T-helper 9 cell (primary cell): ENCODE measurements at places on chromosomes 1 and 21.

GRCh38 chr21:33025489-33026442 is at the start of gene OLIG2:
Gene OLIG2, plus strand, starts transcription at chr21:33025935. Its CDS starts 928 bp downstream, at chr21:33026863.
- no peak for DNase-seq

- no peak for DNase-seq
Observed at GRCh38 chr1:225891229-225891972, 2.5 kb upstream of the LEFTY1 start.

DNA sequence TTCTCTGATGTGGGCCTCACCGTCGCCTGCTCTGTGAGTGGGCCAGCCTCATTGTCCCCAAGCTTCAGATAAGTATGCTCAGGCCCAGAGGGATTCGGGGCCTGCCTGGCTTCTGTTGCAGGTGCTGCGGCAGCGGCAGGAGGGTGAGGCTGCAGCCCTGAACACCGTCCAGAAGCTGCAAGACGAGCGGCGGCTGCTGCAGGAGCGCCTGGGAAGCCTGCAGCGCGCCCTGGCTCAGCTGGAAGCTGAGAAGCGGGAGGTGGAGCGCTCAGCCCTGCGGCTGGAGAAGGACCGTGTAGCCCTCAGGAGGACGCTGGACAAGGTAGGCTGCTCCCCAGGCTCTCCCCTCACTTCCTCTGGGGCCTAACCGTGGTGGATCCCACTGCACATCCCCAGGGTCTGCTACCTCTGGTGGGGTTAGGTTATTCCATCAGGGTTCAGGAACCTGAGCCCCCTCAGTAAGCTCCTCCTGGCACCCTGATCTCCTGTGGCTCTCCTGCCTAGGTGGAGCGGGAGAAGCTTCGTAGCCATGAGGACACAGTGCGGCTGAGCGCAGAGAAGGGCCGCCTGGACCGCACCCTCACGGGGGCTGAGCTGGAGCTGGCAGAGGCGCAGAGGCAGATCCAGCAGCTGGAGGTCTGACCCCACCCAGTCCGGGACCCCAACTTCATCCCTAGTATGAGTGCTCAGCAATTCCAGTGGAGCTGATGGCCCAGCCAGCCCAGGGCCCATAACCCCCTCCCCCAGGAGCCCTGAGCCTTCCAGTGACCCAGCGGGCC is 10.1 kb downstream of the MFAP2 start:
- no peak for DNase-seq

DNA sequence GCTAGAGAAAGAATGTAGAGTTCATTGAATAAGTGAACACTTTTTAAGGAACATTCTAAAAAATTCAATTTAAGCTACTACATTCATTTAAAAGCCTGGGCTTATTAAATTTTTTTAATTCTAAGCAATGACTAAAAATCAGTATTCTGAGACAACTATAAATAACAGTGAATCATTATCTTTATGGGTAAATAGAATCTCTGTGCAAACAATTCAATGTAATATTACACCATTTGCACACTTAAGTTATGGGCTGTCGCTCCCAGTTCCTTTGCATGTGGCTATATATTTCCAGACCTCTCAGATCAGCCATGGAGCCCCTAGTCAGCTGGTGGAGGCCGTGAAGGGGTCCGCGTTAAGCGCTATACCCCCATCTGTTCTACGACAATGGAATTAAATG is 65.1 kb downstream of the KCNK1 start:
- no peak for DNase-seq

- DNase-seq = no peak
Observed at GRCh38 chr1:84773195-84773594, 82.9 kb upstream of the SSX2IP start.

DNA sequence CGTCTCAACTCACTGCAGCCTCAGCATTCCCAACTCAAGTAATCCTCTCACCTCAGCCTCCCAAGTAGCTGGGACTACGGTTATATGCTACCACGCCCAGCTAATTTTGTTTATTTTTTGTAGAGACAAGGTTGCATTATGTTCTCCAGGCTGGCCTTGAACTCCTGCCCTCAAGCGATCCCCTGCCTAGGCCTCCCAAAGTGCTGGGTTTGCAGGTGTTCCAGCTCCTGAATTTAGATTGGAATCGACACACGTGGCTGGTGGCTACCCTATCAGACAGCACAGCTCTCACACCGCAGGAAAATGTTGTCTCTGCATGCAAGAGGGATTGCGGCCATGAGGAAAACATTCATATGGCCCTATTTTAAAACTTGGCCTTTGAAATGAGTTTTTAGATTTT is 76.7 kb upstream of the GALNT2 start:
- no peak for DNase-seq

DNA sequence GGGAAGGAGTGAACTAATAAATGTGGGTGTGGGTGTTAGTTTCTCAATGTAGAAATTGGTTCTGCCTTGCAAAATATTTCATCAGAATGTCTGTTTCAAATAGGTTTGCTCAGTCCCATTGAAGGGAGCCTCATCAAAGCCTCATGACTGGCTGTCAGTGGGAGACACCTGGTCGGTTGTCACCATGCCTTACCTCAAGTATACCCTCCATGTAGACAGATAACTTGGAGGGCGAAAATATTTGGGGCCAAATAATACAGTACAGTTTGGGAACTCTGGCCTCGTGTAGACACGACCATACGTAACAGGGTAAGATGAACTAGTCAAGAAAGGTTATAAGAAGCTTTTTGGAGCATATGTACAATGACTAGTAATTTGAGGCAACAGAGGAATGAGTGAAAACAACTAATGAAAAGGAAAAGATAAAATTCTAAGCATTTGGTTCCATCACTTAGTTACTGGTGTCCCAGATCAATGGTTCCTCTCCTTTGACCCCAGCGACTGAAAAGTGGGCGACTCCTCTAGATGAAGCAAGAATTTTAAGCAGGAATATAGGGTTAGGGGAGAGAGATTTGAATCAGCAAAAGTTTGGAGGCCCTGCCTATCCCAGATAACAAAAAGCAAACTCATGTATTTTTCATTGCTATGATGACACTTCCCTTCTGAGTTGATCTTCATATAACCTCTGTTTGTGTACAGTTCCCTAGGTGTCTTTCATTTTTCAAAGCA is 163.9 kb downstream of the LRRC40 start:
- DNase-seq = no peak

DNA sequence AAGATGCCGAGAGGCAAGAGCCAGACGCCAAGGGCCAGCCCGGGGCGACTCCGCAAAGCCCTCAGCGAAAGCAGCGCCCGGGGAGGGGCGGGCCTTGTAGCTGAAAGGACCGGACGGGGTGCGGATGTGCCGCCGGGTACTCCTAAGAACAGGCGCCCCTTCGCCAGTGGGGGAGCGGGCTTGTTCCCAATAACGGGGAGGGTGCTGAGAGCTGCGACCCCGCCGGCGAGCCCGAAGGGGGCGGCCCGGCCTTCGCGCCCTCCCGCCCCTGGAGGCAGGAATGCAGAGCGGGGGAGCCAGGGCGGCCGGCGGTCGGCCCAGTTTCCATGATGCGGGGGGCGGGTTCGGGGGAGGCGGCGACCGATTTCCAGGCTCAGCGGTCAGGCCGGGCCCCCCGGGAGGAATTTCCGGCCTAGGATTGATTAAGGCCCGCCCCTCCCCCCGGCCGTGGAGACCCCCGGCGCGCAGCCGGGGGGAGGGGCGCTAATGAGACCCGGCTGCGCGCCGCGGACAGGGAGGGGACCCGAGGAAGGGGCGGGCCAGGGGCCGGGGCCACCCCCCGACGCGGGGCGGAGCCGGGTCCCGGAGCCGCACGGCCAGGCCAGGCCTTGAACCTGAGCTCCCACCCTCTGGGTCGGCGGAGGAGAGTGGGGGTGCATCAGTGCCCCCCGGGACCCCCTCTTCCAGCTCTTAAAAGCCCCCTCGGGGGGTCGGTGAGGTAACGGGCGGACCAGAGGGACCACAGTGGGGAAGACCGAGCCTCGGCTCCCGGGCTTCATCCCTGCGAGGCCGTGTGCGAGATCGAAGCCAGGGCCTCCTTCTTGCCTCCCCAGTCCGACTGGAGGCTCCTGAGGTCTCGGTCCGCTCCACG is 898 bp upstream of the TMEM200B start:
- peak; percentile 38 for DNase-seq

DNA sequence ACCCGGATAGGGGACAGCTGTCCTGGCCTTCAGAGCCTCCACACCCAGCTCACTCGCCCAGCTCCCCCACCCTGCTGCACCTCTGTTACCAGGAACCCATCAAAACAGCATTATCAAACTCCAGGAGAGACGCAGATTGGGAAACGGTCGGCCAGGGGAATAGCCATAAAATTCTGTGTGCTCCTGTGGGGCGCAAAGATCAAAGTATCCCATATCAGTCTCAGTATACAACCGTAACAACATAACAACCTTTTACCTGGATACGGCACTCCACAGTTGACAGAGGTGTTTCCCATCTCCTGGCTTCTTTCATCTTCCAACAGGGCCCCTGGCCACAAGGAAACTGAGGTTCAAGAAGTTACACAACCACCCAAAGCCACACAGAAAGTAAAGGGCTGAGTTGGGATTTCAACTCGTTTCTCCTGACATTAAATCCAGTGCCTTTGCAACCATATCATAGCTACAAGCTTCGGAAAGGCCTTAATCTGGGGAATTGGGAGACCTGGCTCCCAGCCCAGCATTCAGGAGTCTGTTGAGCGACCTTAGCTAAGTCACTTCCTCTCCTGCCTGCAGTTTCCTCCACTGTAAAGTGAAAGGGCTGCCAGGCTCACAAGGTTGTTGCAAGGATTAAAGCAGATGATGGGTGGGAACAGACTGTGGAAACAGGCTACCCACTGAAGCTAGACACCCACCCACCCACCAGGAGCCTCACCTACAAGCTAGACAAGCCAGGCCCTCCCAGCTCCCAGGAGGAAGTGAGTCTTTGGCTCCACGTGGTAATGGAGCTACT is 8.1 kb upstream of the EPHB2 start:
- no peak for DNase-seq

GRCh38 chr1:18199462-18199861 is 91.9 kb downstream of the IGSF21 start:
- no peak for DNase-seq

DNA sequence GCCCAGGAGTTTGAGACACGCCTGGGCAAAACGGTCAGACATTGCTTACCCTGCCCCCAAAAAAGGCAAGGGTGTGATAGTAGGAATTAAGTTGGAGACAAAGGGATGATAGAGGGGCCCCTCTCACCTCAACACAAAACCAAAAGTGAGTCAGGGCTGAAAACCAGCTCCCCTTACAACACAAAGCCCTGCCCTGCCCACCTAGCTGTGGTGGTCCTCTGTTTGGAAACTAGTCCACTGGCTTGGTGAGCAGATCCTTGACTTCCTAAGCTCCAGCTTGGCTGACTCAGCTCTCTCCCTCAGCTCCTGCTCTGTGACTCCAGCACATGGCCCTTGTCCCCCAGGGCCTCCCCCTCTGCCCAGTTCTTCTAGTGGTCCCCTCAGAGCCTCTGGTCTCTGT is 603.8 kb downstream of the PTPRC start:
- DNase-seq = no peak

DNA sequence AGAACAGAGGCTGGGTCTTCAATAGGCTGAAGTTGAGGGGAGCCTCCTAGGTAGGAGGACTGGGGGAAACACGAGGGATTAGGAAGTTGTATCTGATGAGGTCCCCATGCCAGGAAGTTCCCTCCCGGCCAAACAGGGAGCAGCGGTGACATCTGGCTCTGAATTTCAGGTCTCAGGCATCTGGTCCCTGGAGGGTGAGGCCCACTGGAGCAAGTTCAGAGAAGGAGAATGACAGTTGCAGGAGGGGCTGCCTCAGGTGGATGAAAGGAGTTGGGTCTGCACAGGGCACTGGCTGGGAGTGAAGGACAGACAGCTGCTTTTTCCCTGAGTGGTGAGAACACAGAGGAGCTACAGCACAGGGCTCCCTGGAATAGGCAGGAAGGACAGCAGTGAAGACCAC is 9.1 kb downstream of the TMEM9 start:
- DNase-seq = no peak

DNA sequence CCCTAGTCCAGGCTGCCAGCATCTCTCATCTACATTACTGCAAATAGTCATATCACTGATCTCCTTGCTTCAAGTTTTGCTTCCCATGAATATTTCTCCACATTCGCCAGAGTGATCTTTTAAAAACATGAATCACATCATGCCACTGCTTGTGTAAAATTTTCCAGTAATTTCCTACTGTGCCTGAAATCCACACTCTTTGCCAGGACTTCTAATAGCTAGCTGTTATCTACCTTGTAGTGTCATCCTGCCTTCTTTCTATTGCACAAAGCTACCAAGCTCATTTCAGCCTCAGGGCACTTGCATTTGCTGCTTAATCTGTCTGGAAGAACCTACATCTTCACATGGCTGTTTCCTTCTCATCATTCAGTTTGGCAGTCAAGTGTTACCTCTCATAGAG is 33.9 kb upstream of the ZNF362 start:
- no peak for DNase-seq

GRCh38 chr1:206606867-206607266 is 5.4 kb downstream of the EIF2D start:
- DNase-seq = no peak
